ENCODE measurements at places on chromosomes 7 and 10. TPM values are rescaled to one million over a fixed set of nuclear protein-coding genes. Genes with fewer than 3 reads are reported as not detected.

DNA sequence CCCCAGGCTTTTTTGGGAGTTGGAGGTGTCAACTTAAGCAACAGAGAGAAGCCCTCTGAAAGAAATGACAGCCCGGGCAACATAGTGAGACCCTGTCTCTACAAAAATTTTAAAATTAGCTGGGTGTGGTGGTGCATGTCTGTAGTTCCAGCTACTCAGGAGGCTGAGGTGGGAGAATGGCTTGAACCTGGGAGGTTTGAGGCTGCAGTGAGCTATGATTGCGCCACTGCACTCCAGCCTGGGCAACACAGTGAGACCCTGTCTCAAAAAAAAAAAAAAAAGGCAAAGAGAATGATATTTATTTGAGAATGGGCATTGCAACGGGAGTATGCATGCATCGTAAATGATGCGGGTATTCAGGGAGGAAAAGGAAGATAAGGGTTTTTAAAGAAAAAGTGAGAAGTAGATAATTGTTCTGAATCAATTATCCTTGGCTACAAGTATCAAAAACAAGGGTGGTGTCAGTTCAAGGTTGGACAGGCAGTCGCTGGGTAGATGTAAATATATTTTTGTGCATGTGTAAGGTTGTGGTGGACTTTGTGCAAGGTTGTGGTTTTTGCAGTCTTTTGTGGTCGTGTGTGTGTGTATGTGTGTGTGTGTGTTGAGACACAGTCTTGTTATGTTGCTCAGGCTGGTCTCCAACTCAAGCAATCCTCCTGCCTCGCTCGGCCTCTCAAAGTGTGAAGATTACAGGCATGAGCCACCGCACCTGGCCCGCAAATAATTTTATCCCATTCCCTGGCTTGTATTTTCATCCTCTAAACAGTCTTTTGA, 65.6 kb downstream of the COL26A1 start:
- no peaks in the 10 kb centered on the region for H3K27me3 ChIP-seq
- no peak overlapping the region for H3K4me3 ChIP-seq
- DNase-seq, result no peak
- no peaks in the 10 kb centered on the region for H3K4me1 ChIP-seq
- no peak overlapping the region for H3K27ac ChIP-seq

- H3K4me1 ChIP-seq, result peaks cover 20% of the 10 kb centered on the region
- H3K27ac ChIP-seq, result peak overlapping the region; percentile 98
- peak; percentile 65 for DNase-seq
- H3K27me3 ChIP-seq, result no peaks in the 10 kb centered on the region
- no peaks in the 10 kb centered on the region for H3K36me3 ChIP-seq
Observed at GRCh38 chr10:31759124-31759798, 169.4 kb downstream of the ARHGAP12 start.

SUN3 gene
- total RNA-seq, result not detected

ZNF438 gene
- total RNA-seq, result 21.8 TPM

- H3K36me3 ChIP-seq, result no peaks in the 10 kb centered on the region
- H3K27ac ChIP-seq, result no peak overlapping the region
- no peaks in the 10 kb centered on the region for H3K27me3 ChIP-seq
- H3K4me3 ChIP-seq, result no peak overlapping the region
- H3K4me1 ChIP-seq, result no peaks in the 10 kb centered on the region
Observed at GRCh38 chr7:8378349-8379019, 54.9 kb upstream of the NXPH1 start.

CHST3 gene
- total RNA-seq, result 8.6 TPM

KEL gene
- 0.54 TPM for total RNA-seq

FKBP9 gene
- total RNA-seq, result 94.7 TPM

- DNase-seq, result no peak
- peaks cover 12% of the 10 kb centered on the region for H3K4me1 ChIP-seq
- no peak overlapping the region for H3K4me3 ChIP-seq
- no peaks in the 10 kb centered on the region for H3K27me3 ChIP-seq
- H3K27ac ChIP-seq, result no peak overlapping the region
- no peaks in the 10 kb centered on the region for H3K36me3 ChIP-seq
Observed at GRCh38 chr7:151704960-151705635, 171.8 kb downstream of the PRKAG2 start.

ABCB1 gene
- total RNA-seq, result 3.4 TPM

DNA sequence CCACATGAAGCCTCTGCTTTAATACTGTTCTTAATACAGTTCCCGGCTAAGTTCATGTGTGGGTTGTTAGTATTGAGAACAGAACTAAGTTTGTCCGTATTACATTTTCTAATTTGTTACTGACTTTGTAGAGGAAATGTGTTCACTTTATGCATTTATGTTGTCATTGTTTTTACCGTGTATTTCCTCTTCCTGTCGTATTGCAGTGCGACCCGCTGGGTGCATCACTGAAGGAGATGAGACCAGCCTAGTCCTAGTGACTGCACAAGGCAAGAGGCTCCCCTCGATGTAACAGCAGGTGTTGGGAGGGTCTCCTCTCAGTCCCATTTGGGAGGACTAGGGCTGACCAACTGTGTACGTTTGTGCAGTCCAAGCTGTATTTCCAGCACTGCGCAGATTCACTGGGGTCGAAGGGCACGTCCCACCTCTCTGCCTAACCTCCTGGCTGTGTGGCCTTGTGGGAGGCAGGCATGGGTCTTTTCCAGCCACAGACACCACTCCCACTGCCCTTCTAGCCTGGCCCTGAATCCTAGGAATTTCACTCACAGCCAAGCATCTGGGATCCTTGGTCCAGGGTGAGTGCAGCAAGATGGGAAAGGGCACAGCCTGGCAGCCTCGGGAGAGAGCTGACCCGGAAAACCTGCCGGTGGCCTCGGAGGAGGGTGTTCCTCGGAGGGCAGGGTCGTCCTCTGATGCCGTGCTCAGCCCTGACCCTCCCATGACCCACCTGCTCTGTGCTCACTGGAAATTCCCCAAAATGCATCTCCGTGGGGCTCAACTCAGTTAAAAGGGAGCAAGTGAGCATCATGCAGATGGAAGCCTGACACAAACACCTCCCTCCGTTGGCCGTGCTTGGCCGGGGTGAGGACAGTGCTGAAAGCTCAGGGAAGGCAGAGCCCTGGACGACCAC, 63.9 kb upstream of the FAM20C start:
- no peak overlapping the region for H3K27ac ChIP-seq
- H3K27me3 ChIP-seq, result no peaks in the 10 kb centered on the region
- H3K4me1 ChIP-seq, result peaks cover 8% of the 10 kb centered on the region
- no peak for DNase-seq
- H3K36me3 ChIP-seq, result no peaks in the 10 kb centered on the region
- no peak overlapping the region for H3K4me3 ChIP-seq
